ENCODE measurements at places on chromosomes 3 and 15.

DNA sequence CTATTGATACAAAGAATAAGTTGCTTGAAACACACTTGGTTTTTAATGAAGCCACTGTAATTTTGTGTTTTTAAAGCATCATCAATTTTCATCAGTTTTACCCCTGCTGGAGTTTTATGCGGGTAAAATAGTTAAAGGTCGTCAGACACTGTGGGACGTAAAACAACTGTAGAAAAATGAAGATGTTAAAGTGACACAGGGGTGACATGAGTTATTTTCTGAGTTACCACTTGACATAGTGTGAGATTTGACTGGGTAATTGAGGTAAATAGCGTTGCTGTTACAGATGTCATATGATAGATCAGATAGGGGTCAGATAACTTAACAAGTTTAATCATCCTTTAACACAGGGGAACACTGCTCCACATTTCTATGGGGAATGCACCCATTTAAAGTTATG lies 297.6 kb downstream of the CHL1 start:
- no peak for DNase-seq

DNA sequence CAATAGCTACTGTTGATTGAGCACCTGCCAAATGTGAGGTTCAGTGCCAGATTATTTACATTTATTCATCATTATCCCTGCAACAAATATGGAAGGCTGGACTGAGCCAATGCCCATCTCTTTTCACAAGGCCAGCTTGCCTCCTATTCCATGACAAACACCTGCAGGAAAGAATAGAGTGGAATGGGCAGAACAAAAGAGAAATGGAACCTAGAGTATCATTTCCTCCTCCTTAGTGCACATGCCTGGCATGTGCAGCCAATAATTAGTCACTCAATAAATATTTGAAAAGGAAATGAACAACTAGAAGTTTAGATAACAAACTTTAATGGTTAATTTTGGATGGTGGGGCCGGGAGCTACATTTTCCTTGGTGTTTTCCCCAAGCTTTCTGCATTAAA lies 61.4 kb upstream of the MYRIP start:
- DNase-seq = no peak

DNA sequence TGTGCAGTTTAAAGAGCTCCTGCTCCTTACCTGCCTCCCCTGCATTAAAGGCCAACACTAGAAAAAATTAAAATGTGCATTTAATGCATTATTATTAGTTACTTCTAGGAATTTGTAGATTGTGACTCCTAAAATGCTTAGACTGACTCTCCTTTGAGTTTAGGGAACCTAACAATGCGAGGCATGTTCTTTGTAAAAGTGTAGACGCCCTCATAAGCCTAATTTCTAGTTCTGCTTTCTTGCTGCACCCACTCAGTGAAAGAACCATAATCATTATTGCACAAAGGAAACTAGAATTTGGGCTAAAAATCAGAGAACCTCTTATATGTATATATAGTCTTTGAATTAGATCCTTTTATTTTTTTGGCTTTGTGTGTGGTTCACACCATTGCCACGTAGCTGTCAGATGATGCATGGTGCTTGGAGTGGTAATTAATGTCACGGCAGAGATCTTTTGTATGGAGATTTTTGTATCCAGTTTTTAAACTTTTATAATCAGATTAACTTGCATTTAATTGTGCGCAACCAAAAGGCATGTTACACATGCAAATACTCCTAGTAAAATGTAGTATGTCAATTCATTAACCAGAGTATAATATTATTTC lies 710 bp downstream of the ABHD10 start:
- no peak for DNase-seq

DNA sequence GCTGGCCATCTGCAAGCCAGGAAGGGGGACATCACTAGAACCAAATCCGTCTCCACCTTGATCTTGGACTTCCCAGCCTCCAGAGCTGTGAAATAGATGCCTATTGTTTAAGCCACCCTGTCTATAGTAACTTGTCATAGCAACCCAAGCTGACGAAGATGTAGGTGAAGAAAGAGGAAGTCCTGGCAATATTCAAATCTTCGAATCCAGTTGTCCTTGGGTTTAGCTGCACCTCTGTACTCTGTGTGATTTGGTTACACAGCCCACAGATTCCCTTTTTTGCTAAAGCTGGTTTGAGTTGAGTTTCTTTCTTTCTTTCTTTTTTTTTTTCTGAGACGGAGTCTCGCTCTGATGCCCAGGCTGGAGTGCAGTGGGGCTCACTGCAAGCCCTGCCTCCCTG lies 68.0 kb upstream of the XCR1 start:
- peak; percentile 67 for DNase-seq

DNA sequence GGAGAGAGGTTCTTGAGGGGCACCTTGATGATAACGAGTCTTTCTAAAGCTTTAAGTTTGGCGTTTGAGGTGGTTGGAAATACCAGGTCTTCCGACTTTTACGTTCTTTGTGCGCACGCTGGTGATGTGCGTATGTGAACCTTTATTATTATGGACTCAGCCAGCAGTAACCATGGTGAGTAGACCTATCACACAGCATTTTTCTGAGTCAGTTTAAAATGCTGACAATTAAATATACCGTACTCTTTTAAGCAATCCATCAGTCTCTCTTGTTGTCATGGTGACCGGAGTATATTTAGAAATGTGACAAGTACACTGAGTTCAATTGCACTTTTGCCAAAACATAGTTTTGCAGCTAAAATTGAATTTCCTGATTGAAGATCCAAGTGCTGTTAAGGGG lies 172.2 kb downstream of the LPP start:
- no peak for DNase-seq

DNA sequence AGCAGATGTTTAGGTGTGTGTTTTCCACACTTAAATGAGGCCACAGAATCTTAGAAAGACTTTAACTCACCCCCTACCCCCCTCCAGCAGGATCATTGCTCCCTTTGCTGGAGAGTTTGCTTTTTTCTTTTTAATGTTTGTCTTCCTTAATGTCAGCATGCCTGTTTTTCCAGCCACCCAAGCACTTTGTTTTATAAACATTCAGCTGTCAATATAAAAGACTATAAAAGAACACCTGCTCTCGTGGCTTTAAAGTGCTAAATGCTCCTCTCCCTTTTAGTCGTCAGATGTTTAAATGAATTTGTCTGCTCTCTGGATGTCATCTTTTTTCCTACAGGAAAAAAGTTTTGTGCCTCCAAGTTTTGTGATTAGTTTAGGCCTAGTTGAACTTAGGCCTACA lies 61.7 kb downstream of the SIDT1 start:
- DNase-seq = no peak

DNA sequence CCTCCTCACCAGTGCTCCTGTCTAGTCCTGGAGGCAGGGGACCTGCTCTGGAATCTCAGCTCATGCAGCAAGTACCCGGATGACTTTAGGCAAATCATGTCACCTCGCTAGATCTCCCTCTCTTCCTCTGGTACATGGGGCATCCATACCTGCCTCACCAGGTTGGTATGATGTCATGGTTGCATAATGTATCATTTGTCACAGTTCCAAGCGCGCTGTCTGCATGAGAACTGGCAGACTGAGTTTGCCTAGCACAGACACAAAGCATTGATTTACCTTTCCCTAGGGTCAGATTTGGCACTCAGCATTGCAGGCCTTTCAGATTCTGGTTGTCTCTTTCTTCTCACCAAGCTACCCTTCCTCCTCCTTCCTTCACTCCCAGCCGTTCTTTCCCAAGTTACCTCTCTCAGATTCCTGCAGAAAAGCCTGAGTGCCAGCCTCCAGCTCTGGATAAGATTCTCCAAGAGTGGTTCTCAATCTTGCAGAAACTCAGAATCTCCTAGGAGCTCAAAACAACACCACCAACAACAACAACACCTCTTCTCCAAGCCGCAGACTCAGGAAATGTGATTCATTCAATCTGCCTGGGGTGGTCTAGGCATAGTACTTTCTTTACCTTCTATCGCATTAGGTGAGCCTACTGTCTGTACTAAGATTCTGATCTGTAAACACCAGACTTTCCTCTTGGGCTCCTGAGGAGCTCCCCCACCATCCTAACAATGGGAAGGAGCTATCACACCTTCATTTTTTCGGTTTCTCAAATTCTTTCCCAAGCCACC lies 29.5 kb downstream of the FAM43A start:
- no peak for DNase-seq

GRCh38 chr3:65614585-65614984 lies 424.1 kb downstream of the MAGI1 start:
- no peak for DNase-seq

DNA sequence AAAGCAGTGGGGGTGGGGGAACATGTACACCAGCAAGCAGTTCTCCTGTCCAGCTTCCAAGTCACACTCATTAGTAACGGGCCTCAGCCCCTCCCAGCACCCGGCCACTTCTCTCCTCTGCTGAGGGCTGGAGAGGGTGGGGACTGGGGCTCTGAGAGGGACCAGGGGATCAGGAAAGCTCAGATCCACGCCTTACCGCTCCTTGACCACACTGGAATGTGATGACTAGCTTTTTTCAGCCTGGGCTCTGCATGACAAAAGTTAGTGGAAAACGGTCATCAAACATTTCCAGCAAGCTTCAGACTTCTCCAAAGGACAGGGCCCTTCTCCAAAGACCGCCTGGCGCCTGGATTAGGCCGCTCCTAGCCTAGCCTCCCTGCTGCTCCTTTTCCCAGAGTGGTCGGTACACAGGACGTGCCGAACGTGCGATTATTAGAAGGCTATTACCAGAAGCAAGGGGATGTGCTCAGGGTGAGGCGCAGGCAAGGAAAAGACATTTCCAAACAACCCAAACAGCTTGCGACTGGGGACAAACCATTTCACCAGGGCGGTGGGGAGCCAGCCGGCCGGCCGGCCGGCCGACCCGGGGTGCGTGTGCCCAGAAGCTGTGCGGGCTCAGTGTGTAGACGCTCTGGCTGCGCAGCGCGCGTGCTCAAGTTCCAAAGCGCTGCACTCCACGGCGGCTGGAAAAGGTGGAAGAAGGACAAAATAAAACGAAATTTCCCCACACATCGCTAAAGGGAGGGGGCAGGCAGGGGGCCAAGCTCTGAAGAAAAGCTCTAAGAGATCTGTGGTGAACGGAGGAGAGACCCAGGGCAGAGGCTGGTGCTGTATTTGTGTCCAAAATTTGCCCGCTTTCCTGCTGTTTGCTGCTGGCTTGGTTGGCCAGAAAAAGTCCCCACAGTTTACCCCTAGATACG lies 51.0 kb upstream of the SSR3 start:
- DNase-seq = no peak

GRCh38 chr15:94164202-94164807 lies 67.1 kb upstream of the MCTP2 start:
- peak; percentile 26 for DNase-seq

GRCh38 chr15:88057836-88058235 lies 198.7 kb downstream of the NTRK3 start:
- no peak for DNase-seq
